Esophagus squamous epithelium (tissue), 5 donors: ENCODE measurements at places on chromosomes 13 and 19.

DNA sequence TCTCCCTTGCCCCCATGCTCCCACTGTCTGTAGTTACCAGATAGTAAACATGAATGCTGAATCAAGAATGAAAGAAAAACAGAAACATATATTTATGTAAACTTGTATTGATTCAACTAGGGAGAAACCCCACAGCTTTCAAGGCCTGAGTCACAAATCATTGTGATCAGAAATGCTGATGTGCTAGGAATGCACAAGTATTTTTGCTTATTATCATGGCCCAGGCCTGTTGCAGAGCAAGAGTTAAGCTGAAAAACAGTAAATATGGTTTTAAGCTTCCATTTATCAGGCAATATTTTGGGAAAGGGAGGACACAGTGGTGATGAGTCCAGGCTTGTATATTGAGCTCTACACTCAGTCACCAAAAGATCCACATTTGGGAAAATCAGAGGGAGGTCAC, 669.6 kb downstream of the DIAPH3 start:
- DNase-seq = no peak

DNA sequence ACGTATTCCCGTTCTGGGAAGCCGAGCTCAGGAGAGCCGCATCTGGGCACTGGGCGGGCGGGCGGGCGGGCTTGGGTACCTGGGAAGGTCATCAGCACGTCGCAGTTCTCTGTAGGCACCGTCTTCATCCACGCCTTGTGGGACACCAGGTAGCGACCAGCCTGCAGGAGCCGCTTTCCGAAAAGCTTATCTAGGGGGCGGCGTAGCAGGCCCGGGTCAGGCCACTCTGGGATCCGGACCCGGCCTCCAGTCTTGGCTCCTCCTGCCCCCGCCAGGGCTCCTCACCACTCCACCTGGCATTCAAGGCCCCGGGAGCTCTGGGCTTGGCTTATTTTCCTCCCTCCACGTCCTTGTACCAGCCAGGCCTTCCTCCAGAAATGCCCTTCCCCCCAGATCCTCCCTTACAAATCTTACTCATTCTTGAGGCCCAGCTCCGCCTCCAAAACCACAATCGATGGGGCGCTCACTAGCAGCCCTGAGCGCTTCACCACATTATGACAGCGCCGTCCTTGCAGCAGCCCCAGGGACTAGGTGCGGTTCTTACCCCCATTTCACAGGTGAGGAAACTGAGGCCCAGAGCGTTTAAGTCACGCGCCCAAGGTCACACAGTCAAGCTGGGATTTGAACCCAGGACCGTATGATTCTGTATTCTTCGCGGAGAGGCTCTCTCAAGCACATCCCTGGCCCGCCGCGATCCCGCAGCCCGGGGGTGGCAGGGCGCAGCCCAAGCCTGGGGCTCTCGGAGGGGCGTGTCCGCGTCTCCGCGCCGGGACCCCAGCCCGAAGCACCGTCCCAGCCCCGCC, 843 bp downstream of the ANO8 start:
- DNase-seq = no peak

DNA sequence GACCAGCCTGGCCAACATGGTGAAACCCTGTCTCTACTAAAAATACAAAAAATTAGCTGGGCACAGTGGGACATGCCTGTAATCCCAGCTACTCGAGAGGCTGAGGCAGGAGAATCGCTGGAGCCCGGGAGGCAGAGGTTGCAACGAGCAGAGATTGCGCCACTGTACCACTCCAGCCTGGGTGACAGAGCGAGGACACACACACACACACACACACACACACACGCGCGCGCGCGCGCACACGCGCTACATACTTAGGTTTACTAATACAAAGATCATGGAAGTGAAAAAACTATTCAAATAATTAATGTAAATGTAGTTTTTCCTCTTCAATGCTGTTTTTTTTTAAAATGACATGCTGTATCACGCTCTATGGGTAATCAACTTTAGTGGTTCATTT, 58.5 kb upstream of the ZDHHC20 start:
- no peak for DNase-seq

DNA sequence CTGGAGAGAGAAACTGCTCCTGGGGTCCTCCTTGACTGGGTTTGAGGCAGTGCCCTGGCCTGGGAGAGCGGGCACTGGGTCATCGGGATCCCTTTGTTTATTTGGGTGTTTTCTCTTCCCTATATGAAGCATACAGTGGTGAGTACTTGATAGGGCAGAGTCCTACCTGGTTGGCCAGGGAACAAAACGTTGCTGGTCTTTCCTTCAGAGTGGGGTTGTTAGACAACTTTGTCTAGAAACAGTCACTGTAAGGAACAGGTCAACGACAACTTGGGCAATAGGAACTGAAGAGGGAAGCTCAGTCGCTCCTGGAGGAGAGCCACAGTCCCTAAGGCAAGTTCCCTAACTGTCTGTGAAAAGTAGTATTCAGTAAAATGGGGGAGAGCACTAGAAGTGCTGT, 550 bp upstream of the OLFM4 start:
- DNase-seq = no peak

GRCh38 chr19:49651029-49651819, 9.2 kb downstream of the SCAF1 start:
- no peak for DNase-seq

DNA sequence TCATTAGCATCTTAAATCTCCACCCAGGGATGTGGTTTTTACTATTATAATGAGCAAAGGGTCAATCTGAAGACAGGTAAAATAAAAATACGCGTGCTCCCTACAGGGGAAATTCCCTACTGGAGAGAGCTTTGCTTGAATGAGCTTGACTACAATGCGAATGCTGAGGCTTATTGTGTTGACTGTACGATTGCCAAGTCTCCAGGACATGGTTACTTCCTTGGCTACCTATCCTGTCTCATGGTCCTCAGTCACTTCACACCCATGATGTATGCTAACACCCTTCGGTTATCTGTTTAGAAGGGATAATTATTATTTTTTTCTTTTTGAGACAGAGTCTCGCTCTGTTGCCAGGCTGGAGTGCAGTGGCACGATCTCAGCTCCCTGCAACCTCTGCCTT, 61.7 kb downstream of the ZNF627 start:
- DNase-seq = no peak

DNA sequence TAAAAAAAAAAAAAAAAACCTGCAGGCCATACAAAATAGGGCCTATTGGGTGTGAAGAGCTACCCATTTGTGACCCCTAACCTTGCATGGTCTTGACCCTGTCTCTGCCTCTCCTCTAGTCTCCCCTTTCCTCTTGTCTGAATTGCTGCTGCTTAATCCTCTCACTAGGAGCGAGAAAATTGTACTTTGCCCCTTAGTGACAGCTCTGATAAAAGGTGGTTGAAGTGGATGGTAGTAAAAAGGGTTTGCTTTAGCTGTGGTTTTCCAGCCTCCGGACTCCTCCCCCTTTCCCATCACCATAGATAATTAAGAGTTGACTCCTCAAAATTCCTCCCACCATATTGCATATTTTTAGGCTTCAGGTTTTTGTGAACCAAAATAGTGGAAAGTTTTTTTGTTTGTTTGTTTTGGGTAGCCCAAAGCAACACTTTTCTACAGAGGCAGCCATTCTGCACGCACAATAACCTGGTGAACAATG, 23.5 kb downstream of the ACTN4 start:
- DNase-seq = no peak

DNA sequence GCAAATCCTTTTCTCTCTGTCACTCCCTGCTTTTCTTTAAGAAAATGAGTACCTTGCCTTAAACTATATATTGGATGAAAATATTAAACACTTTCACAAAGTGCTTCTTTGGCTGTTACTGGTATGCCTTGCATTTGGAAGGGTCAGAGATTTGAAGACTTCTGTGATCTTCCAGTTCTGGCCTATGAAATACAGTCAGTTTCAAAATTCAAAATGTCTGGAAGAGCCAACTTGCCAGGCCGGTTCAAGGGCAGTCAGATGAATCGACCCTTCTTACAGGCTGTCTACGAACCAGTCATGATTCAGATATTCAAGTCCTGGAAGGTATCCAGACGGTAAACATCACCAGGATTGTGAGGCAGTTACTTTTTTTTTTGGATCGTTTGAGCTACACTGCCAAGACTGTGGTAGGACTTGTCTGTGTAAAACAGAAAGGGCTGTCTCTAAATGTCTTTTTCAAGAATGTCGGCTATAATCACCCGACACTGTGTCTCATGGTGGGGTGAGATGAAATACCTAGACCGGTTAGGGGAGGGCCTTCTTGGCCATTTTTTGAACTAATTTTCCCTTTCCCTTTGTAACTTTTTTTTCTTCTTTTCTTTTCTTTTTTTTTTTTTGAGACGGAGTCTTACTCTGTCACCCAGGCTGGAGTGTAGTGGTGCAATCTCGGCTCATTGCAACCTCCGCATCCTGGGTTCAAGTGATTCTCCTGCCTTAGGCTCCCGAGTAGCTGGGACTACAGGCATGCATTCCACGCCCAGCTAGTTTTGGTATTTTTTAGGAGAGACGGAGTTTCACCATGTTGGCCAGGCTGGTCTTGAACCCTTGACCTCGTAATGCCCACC, 11.2 kb downstream of the ACTN4 start:
- no peak for DNase-seq

DNA sequence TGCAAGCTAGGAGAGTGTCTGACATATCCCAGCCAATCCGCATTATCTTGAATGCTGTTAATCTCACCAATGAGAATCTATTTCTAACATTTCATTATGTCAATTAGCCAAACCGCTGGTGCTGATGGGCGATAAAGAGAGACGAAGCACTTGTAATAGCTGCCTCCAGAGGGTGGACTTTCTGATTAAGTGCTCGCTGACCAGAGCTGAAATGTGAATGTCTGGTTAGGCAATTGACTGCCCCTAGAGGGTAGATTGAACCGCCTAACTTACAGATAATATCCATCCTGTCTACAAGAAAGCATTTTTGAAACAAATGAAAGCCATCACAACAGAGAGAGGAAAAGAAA, 552 bp upstream of the GRWD1 start:
- no peak for DNase-seq

- DNase-seq = no peak
Measured at GRCh38 chr19:4866595-4867424, 657 bp downstream of the PLIN3 start.

DNA sequence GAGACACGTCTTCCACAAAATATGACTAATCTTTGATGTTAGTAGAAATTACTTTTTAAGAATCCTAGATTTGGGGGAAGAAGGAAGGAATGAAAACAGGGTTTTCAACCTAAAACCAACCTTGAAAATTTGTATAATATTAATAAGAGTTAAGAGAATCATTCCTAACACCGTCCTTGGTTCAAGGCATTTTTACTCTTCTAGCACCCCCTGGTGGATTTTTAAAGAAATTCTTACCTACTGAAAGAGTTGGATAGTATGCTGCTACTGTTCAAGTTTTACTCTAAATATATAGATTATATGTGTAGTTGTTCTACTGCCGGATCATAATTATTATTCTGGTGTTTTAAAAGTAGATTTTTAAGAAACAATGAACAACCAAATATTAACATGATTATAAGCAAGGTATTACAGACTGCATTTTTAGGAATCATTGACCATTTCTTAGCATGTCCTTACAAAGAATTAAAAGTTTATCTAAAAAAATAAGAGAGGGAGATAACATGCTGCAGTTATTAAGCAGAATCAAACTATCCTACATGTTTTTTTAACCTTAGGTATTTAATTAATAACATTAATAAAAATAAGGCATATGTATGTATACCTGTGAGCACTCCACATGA, 7.4 kb upstream of the SLITRK6 start:
- no peak for DNase-seq

- DNase-seq = no peak
Measured at GRCh38 chr19:53906211-53907192, 2.6 kb upstream of the CACNG7 start.

DNA sequence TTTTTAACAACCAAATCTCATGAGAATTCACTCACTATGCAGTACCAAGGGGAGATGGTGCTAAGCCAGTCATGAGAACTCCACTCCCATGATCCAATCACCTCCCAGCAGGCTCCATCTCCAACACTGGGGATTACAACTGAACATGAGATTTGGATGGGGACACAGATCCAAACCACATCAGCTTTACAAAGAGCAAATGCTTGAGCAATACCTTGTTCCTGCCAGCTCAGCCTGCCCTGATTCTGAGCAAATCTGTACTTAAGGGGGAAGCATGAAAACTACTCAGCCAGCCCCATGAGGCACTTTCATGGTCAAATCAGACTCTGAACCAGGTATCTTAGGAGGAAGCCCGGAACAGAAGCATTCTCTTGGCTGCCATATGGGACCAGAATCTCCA, 259.9 kb downstream of the TBC1D4 start:
- DNase-seq = no peak

GRCh38 chr13:99308471-99309087, 1.4 kb upstream of the GPR183 start:
- DNase-seq = no peak

- no peak for DNase-seq
Measured at GRCh38 chr13:63774133-63774532, 2358.5 kb upstream of the PCDH20 start.

- no peak for DNase-seq
Measured at GRCh38 chr19:17436094-17436873, 12.2 kb downstream of the TMEM221 start.

- DNase-seq = no peak
Measured at GRCh38 chr19:1248786-1249297, 459 bp downstream of the MIDN start.

DNA sequence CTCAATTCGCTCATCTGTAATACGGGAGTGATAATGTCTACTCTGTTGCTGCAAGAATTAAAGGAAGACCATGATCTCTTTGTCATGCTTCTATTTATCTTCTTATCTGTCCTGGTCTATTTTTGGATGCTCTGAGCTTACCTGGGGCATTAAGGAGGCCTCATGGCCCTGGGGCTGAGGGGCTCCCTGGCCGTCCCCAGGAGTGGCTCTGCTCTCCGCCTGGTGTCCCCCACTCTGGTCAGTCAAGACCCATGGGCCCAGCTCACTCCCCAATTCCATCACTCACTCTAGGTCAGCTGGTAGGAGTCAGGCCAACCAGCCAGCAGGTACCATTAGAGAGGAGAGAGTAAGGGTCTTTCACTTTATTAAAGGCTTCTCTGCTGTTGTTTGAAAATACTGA, 1.1 kb upstream of the CHST8 start:
- DNase-seq = no peak

GRCh38 chr13:106701771-106702341, 133.9 kb upstream of the ARGLU1 start:
- DNase-seq = no peak

GRCh38 chr19:29714953-29715700, at the start of gene C19orf12:
C19orf12 (minus strand) TSS chr19:29715261; CDS start chr19:29708413, 6,848 bp downstream.
- DNase-seq = no peak

- DNase-seq = no peak
Measured at GRCh38 chr19:28019901-28020300, 1193.0 kb downstream of the UQCRFS1 start.

DNA sequence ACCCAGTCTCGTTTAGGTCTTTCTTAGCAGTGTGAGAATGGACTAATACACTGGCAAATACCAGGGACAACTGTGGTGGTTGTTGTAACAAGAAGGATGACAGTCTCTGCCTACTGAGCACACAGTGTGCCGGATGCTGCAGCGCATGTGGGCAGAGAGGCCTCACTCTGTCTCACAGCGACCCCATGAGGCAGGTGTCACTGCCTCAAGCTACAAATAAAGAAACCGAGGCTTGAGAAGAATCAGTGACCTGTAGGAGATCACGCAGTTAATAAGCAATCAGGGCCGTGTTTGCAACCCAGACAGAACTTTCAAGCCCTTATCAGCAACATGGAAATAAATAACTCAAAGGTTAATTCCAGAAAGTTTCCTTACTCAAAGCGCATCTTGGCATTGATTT, 40.5 kb upstream of the GAS6 start:
- DNase-seq = no peak
